DMS153 (cell line): ENCODE measurements at places on chromosomes 6 and 20.

GRCh38 chr20:33846291-33846935 is 35.3 kb downstream of the CHMP4B start:
- no peak for DNase-seq

DNA sequence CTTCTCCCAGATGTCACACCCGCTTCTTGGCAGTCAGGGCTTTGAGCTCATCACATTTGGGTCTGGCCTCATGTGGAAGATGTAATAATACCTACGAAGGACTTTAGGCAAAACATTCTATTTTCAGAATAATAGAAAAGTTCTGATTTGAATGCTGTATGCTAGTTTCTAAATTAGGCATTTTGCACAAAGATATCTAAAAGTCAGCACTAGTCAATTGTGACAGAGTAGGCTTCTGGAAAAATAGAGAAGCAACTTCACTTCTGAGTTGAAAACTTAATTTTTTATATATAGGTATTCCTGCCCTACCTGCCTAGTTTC is 38.3 kb upstream of the CD2AP start:
- DNase-seq: no peak

DNA sequence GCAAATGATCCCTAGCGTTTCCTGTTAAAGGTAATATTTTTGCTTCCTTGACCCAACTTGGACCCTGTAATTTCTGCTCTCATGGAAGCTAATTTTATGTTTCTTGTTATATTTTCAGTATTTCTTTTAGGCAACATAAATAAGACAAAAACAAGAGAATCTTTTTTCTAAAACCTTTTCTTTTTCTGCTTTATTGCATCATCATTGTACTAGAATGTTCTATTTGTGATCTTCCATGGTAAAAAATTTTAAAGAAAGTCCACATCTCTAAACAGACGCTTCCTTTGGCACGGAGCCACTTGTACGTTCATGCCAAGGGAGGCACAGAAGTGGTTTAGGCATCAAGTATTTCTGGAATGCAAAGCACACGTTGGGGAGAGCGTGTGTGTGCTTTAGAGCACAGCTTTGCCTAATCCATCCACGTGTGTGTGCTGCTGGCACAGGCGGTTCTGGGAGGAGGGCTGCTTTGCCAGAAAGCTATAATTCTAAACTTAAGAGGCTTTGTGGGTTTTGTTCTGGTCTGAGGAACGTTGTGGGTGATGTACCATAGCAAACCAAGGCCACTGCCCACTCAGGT is 98.3 kb downstream of the SASH1 start:
- no peak for DNase-seq

- no peak for DNase-seq
These were observed 105.0 kb upstream of the MAP3K7 start for GRCh38 chr6:90691823-90692222.

GRCh38 chr6:82033631-82034211 is 213.8 kb downstream of the IBTK start:
- no peak for DNase-seq

GRCh38 chr6:36276581-36277536 is 7.0 kb downstream of the PNPLA1 start:
- DNase-seq: no peak

DNA sequence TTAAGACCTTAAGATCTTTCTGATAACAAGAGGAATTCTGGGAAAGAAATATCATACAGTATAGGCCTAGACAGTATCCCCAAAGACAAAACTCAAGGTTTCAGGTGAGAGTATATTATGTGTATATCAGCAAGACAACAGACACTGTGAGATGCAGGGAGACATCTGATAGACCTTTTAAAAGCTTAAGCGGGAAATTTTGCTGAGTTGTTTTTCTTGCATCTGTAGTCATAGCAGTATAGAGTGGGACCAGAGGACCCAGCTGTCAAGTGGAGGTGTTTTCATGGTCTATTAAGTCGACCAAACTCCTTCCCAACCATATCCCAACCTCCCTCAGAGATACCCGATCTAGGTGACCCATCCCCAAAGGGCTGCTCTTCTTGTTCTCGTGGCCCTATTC is 98.1 kb upstream of the THEMIS start:
- no peak for DNase-seq

DNA sequence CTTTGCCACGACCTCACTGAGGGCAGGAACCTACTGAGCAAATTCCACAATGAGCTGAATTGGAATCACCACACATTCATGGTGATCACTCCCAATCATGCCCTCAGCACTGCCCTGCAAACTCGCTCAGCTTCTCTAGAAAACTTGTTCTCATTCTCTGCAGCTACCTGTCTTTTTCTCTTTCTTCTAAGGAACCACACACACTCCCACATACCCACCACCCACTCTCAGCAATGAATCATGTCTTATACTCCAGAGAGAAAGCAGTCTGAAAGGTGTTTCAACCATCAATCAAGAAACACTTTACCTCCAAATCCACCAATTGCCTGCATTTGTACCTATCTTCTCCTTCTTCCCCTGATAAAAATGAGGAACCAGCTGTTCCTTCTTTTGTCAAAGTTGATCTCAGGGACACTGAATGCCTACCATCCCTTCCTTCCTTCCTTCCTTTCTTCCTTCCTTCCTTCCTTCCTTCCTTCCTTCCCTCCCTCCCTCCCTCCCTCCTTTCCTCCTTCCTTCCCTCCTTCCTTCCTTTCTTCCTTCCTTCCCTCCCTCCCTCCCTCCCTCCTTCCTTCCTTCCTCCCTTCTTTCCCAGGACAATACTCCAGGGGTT is 84.6 kb upstream of the SGK1 start:
- DNase-seq: no peak

- peak; percentile 83 for DNase-seq
These were observed 77.6 kb upstream of the FYN start for GRCh38 chr6:111950661-111951496.

DNA sequence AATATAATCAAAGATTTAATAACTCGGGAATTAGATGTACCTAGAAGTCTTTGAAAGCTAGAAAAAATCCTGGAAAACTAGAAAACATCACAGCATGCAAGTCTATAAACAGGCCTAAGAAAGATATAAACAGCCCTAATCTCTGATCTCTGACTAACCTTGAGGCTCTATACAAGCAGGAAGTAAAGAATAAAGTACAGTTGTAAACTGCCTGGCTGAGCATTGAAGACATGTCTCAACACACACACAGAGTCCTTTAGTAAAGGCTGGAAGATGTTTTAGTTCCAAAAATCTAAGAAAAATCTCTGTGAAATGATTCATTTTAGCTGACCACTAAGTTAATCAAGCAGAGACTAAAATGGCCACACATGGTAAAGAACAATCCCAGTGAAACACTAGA is 774.5 kb downstream of the EYS start:
- DNase-seq: no peak

- DNase-seq: no peak
These were observed at the start of gene OR2B2 for GRCh38 chr6:27911956-27912446. OR2B2 (minus strand) TSS chr6:27912396; CDS start chr6:27912319, 77 bp downstream.

DNA sequence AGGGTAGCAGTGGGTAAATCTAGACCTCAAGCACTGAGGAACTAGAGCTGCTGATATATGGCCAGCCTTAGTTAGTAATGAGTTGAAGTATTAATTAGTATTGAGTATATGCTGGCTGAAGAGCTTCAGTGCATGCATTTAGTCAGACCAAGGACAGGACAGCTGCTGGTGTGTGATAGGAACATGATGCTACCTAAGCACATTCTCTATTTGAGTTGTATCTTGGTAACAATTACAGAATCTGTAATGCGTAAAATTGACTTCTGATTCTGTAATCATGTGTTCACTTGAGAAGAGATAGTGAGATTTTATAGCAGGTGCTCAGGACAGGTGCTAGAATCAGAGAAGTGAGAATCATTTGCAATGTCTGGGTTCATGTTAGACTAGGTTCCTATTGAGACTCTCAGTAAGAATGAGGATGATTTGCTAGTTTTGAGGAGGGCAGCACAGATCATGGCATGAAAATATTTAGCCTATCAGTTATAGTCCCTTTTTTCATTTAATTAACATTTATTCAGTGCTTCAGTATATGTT is 369.4 kb upstream of the HS3ST5 start:
- DNase-seq: no peak

DNA sequence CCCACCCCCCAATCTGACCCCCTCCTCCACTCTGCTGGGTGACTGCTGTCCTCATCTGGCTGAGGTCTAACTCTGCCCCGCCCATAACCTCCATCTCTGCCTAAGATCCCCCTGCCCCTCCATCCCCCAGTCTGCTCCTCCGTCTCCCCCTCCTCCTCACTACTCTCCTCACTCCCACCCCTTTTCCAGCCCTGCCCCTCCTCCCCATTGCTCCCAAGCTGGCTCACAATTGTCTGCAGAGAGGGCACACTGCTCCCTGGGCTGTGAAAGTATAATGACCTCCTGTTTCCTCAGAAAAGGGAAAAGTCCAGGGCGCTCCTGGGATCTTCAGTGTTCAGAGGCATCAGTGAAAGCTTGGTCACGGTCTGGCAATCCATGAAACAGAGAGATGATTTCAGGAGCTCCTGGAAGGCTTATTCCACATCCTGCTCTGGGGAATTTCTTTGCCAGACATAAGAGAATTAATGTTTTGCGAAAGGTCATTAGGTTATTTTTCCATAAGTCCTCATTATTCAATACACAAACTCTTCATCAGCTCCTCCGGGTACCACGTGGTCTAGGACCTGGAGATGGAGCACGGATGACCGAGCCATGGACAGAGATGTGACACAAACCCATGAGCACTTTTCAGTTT is 21.5 kb downstream of the CST5 start:
- DNase-seq: no peak

DNA sequence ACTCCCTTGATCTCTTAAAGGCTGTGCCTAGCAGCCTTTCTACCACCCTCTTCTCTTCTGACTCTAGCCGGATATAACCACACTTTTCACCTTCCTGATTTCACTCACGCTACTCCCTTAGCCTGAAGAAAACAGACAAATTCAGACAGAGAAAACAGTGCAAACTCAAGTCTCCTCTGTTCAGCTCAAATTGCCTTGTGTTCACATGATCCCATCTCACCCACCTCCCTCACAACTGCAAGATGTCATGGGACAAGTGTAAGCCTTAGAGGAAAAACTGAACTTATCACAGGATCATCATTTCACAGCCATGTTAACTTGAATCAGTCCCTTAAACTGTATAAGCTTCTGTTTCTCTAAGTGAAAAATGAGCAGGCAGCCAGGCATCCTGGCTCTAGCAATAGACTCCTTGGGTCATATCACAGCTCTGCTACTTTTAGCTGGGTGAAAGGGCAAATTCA is 66.5 kb upstream of the TENT5A start:
- DNase-seq: no peak

DNA sequence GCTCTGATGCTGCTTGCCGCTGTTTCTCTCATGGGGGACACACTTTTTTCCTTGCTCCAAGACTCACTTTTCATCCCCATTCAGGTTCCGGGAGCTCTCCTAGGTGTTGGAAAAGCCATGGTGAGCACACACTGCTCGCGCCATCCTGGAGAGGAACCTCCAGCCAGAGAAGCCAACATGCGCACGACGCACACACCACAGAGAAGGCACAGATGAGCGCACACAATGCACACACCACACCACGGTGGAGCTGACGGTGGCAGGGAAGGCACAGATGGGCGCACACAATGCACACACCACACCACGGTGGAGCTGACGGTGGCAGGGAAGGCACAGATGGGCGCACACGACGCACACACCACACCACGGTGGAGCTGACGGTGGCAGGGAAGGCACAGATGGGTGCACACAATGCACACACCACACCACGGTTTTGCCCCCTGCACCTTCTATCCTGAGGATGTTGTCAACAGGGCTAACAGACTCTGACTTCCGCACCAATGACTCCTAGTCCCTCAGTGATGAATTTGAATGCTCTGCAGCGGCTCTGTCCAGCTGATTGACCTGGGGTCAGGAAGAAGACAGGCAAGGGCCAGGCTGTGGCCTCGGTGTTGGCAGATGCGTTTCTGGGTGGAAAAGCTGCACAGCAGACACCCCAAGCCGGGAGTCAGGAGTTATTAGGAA is 154.7 kb downstream of the ERMARD start:
- no peak for DNase-seq

DNA sequence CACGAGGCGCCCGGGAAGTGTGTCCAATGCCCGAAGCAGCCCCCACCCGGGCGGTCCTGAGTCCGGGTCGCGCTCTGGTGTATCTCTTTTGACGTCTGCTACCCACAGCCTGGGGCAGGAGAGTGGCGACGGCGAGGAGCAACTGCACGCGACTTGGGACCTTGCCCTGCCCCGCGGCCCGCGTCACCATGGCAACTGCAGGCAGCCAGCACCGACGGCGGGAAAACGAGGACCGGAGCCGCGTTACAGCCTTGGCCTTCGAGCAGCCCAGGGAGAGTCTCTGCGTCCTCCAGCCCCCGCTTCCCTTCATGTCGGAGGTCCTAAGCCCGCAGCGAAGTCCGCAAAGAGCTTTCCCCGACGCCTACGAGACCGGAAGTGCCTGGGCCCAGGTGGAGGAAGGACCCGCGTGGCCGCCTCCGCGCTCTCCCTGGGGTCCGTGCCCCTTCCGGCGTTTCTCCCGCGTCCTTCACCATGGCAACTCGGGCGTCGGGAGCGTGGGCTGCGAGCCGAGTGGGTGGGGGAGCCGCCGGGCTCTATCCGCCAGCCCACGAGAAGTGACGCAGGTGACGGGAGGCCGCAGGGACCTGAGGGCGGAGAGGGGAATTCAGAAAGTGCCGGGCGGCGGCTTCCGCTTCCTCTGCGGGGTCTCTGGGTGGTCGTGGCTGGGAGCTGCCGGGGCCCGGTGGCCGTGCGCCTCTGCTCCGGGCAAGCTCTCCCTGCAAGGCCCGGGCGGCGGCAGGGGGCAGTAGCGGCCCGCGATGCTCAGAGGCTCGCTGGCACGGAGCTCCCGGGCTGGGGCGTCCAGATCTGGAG is 88.6 kb upstream of the TGM3 start:
- peak; percentile 49 for DNase-seq

DNA sequence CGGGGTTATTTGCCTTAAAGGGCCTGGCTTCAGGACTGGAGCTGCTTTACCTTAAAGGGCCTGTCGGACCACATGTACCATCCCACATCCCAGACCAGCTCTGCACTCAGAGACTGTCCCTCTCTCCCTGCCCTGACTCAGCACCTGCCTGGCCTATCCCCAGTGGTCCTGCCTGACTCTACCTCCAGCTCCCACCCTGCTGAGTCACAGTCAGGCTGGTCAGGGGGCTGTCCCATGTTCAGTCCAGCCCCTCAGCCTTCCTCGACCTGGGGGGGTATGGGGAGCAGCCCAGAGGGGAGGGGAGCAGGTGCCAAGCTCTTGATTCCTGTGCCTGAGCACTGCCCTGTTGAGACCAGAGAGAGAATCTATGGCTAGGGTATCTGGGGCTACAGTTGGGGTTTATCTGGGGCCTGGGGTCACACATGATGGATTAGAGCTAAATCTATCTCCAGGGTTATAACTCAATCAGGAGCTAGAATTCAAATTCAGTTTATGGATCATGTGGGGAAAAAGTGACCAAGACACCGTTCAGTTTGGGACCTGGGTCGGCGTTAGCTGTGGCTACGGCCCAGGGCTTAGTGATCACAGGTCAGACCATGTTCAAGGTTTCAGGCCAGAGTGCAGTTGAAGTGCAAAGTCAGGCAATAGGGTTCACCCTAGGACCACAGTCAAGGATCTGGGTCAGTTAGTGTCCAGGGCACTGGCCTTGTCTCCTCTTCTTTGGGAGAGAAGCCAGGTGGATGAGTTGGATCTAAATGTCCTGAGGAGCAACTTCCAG is 9.4 kb upstream of the TRIB3 start:
- DNase-seq: no peak
